Activated CD8-positive, alpha-beta memory T cell treated with anti-CD3 and anti-CD28 coated beads for 1 hour (primary cell): ENCODE measurements at places on chromosomes 7 and 10.

- no peak for DNase-seq
These were observed 392.6 kb downstream of the POM121L12 start for GRCh38 chr7:53428045-53428444.

DNA sequence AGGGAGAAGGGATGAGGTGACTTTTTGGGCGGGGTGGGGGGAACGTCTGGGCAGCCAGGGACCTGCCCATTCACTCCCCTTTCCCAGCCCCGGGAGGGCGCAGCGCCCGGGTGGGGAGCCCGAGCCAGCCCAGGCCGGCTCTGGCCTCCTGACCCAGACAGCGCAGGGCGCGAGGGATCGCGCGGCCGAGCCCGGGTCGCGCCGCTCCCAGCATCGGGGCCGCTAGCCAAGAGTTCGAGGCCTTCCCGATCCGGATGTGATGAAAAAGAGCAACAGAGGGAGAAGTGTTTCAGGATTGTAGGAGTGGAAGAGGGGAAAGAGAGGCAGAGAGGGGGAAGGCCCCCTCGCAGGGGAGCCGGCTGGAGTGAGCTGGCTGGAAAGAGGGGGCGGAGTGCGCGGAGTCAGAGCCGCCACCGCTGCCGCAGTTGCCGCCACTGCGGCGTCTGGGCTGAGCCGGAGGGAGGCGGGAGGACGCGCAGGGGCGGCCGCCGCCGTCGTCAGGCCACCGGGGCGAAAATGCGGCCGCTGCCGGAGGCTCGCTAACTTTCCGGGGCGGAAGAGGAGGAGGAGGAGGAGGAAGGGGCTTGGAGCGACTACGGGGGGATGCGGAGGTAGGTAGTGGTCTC is at the start of gene MDFIC:
TSS of gene MDFIC (plus strand) at position 69 of the 626 bp plus-strand sequence. CDS start 940 bp downstream, outside the sequence.
- peak; percentile 44 for DNase-seq

DNA sequence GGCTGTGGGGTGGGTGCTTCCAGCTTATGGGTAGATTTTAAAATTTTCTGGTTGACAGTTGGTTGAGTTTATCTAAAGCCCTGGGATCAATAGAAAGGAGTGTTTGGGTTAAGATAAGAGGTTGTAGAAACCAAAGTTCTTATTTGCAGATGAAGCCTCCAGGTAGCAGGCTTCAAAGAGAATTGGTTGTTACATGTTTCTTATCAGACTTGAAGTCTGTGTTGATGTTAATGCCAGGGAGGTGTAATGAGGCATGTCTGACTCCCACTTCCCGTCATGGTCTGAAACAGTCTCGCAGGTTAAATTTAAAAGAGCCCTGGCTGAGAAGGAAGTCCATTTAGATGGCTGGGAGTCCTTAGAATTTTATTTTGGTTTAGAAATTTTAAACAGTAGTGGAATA is 165.2 kb upstream of the TMEM72 start:
- DNase-seq, result no peak

GRCh38 chr7:27185013-27185853 is at the start of gene HOXA11:
TSS of gene HOXA11 (minus strand) at chr7:27185232. CDS start at chr7:27185144, 88 bp downstream.
- no peak for DNase-seq

GRCh38 chr7:96739609-96740008 is 30.0 kb upstream of the SEM1 start:
- DNase-seq, result no peak

GRCh38 chr10:13453896-13454295 is 74.9 kb downstream of the BEND7 start:
- no peak for DNase-seq

GRCh38 chr10:1384026-1384425 is 327.8 kb downstream of the WDR37 start:
- no peak for DNase-seq

- DNase-seq, result no peak
These were observed 57.6 kb upstream of the ANTXRL start for GRCh38 chr10:46229144-46229563.

GRCh38 chr10:16720812-16721211 is 96.4 kb downstream of the RSU1 start:
- DNase-seq, result no peak

DNA sequence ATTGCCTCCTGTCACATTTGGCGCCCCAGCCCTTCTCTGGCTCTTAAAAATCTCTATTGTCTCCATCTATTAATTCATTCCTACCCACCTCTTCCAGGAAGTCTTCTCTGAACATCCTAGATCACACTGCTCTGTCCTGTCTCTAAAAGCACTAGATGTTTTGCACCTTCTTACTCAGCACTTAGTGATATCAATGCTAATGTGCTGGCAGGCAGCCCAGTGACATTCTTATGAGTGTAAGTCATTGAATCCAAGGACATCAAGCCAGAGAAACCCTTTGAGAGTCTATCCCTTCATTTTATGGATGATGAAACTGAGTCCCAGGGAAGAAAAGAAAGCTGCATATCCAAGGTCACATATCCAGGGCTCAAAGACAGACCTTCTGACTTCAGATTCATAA is 48.3 kb upstream of the PAX2 start:
- no peak for DNase-seq

GRCh38 chr7:96921231-96921630 is 84.1 kb upstream of the DLX6 start:
- no peak for DNase-seq

- DNase-seq, result no peak
These were observed 6.3 kb downstream of the LIPJ start for GRCh38 chr10:88592906-88593305.

DNA sequence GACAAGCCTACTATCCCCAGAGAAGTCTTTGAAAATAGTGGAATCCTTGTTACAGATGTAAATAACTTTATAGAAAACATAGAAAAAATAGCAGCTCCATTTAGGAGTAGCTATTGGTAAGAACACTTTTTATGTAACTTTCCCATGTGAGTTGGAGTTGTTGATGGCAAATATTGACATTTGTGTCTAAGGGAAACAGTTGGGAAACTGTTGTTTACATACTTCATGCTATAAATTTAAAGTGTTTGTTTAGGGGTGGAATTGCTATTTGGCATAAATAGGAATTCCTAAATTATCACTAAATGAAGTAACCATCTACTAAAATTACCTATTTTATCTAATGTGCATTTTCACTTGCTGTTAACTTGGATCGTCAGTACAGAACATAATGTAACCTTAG is 50.7 kb downstream of the GDI2 start:
- no peak for DNase-seq

DNA sequence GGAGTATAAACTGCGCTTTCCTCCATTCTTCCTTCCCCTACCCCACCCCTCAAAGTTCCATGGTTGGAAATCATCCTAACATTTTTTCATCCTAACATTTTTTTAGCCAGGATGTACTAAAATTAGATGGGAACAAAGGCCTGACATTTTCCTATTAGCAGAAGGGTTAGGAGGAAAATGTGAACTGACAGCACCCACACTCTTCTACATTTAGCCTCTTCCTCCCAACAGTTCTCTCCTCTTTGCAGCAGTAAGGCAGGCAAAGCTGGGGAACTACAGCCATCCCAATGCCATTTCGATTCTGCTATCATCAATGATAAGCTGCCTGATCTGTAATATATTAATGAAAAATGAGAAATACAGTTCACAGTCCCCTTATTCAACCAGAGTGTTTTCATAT is 11.4 kb upstream of the FAM53B start:
- DNase-seq, result no peak

DNA sequence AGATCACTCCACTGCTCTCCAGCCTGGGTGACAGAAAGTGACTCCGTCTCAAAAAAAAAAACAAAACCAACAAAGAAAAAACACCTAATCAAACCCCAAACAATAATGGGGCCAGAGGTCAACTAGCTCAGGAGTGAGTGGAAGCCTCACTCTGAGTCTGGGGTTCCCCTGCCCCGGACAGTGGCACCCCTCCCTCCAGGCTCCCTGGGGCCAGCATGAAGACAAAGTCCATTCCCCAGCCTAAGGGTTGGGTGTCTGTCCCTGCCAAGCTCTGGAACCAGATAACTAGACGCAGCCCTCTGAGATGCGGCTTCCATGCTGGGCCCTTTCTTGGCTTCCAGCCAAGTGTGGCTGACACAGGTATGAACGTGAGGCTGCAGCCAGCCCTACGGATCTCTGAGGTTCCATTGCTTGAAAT is 1.7 kb upstream of the FUOM start:
- no peak for DNase-seq

GRCh38 chr10:101290881-101291280 is 61.6 kb upstream of the LBX1 start:
- no peak for DNase-seq

DNA sequence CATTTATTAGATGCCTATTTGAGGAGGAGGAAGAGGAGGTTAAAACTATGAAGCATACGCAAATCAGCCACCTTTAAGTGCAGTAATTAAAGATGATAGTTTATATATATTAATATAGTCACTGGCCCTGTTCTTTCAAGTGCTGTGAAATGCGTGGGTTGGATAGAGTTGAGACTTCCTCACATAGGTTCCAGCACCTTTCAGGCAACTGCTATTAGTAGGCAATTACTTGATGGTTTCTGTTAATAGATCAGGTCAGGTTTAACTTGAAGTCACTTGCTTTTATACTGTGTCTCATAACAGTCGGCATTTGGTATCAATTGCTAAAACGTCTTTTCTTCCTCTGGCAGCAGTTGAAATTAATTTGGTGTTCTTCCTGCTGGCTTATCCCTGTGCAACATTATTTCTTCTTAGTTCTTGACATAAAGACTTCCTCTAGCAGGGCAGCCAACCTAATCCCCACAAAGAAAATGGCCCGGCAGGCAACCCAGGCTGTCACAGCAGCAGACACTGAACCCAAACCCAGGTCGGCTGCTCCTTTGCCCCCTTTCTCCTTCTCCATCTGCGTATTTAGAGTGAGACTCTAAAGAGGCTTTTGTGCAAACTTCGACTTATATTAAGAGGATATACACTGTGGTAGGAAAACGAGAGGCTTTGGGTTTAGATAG is 35.3 kb upstream of the BET1 start:
- no peak for DNase-seq

DNA sequence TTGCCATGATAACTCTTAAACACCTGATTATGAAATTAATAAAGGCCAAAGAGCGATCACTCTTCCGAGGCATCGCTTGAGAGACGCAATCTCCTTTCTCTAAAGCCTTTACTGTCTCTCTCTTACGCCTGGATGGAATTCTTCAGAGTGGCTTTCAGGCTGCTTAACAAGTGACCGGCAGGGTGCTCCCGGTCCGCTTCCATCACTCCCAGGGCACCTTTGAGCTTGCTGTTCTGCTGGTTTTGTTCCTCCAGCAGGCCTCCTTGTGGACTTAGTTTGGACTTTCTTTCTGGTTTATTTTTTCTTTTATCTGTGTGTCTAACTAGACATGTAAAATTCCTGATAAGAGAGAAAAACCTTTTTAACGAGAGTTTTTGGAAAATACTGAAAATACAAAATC is 60.9 kb downstream of the MRPL32 start:
- DNase-seq, result no peak
